ENCODE measurements at places on chromosomes 1 and 21. TPM values are rescaled to one million over a fixed set of nuclear protein-coding genes. Genes with fewer than 3 reads are reported as not detected.

GRCh38 chr1:109993885-109994284 is 9.3 kb downstream of the AHCYL1 start:
- peaks cover 17% of the 10 kb centered on the region for H3K4me1 ChIP-seq
- H3K36me3 ChIP-seq = peaks cover 9% of the 10 kb centered on the region
- no peak overlapping the region for H3K27ac ChIP-seq
- H3K4me3 ChIP-seq = no peak overlapping the region
- no peak for DNase-seq
- H3K27me3 ChIP-seq = no peaks in the 10 kb centered on the region

DNA sequence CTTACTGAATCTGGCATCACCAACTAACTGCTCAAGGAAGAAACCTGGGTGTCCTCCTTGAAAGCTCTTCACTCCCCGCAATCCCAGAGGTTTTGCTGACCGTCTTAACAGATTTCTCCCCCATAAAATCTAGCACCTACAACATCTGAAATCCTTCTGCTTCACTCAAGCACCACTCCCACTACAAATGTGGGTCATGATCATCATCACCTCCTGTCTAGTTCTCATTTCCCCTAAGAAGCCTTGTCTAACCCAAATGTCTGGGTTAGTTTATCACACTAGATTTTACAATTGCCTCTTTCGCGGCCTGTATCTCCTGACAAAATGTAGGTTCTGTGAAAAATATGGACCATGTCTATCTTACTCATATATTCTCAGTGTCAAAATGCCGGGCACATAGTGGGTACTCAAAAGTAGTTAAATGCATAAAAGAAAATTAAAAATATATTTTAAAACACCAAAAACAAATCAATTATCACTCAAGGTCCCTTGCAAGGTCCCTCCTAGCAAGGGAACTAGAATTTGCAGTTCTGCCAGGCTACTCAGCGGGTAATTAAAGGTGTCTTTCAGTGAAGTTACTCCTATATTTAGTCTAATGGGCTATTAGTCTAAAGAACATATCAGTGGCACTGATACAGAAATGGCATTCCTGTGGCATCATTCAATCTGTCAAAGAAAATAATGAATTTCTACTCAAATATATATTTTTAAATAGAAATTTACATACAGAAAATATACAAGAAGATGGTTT is 19.6 kb downstream of the C21orf91 start:
- no peak overlapping the region for H3K27ac ChIP-seq
- peaks cover 52% of the 10 kb centered on the region for H3K36me3 ChIP-seq
- no peaks in the 10 kb centered on the region for H3K27me3 ChIP-seq
- peak overlapping the region; percentile 0 for H3K4me3 ChIP-seq
- no peak for DNase-seq
- H3K4me1 ChIP-seq = peaks cover 40% of the 10 kb centered on the region

DNA sequence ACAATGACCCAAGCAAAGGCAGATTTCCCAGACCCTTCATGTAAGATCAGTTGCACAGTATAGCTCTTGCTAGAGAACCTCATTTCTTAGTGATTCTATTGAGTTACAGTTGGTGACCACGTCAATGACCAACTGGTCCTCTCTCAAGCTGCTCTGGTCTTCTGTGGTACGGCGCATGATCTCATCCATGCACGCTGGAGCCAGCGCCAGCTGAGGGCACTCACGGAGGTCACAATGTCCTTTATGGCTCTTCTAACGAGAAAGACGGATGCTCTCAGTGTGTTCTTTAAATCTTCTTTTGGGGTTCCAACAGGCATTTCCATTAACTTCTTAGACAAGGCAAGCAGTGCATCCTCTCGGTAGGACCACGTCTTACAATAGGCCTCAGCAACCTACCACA is 22.3 kb downstream of the CEP104 start:
- H3K27me3 ChIP-seq = no peaks in the 10 kb centered on the region
- no peaks in the 10 kb centered on the region for H3K4me1 ChIP-seq

DNA sequence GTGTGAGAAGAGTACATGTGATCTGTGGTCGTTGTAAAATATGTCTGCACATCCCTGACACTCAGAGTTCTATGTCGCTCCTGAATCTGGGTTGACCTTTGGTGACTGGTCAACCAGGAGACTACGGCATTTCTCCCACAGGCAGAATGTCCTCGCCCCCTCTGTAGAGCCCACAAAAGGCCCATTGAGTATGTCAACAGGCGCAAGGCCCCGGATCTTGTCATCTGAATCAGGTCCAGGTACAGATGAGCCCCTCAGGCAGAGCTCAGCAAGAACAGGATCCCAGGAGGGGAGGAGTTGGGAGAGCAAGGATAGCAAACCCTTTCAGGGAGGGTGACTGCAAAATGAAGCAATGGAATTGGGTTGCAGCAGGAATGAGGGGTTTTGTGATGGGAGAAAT is 126.5 kb downstream of the MATN1 start:
- no peak overlapping the region for H3K4me3 ChIP-seq
- H3K27ac ChIP-seq = no peak overlapping the region
- H3K36me3 ChIP-seq = no peaks in the 10 kb centered on the region
- H3K27me3 ChIP-seq = peaks cover 21% of the 10 kb centered on the region
- no peak for DNase-seq

DNA sequence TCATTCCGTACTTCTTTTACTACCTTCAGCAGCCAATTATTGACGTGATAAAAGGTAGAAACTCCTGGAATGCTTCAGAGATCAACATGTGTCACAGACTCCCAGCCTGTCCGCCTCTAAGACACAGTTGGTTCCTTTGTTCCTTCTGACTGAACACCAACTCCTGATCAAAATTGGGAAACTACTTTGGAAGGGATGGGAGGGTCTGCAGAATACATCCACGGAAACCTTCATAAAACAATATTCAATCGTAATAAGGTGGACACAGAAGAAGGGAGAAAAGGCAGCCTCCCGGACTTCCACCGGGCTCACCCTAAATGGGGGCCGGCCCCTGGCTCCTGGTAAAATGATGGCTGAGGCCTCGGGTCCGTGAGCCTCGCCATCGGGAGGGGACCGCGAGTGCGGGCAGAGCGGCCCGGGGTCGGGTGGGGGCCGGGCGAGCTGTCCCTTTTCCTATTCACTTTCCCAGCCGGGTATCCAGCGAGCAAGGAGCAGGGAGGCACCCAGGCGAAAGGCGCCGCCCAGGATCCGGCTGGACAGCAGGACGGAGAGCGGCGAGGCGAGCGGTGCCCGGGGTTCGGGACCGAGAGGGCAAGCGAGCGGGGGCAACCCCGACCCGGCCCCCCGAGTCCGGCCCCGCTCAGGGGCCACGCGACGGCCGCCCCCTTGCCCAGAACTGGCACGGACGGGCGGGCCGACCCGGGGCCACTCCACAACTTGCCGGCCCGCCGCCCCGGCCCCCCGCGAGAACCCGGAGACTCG is 805 bp downstream of the NRIP1 start:
- H3K27me3 ChIP-seq = peaks cover 6% of the 10 kb centered on the region
- H3K27ac ChIP-seq = peak overlapping the region; percentile 86
- no peaks in the 10 kb centered on the region for H3K36me3 ChIP-seq
- peaks cover 42% of the 10 kb centered on the region for H3K4me1 ChIP-seq

AMY2B gene
- total RNA-seq = 23.3 TPM

CYP2J2 gene
- 3.6 TPM for total RNA-seq

MYOG gene
- total RNA-seq = not detected
